ENCODE measurements at places on chromosomes 3 and 15. TPM values are rescaled to one million over a fixed set of nuclear protein-coding genes. Genes with fewer than 3 reads are reported as not detected.

Gene ACAP2
- total RNA-seq: 26.1 TPM

Gene GAP43
- total RNA-seq: not detected

Gene ONECUT1
- not detected for total RNA-seq

Gene GPR62
- 0.20 TPM for total RNA-seq

Gene CLRN1
- total RNA-seq: not detected

Gene OXSM
- total RNA-seq: 11.2 TPM

Gene SLC24A5
- total RNA-seq: not detected

Gene SLC22A13
- total RNA-seq: not detected

Gene OR5H2
- not detected for total RNA-seq

Gene FANCD2OS
- not detected for total RNA-seq

Gene TRIM71
- not detected for total RNA-seq

Gene ZNF774
- total RNA-seq: 0.87 TPM

Gene CNTN3
- total RNA-seq: not detected

Gene CPN2
- not detected for total RNA-seq

Gene HTD2
- 3.3 TPM for total RNA-seq

Gene TM4SF1
- total RNA-seq: 612 TPM

Gene SEMA3G
- 3.5 TPM for total RNA-seq

Gene LRRN1
- not detected for total RNA-seq

Gene SH2D7
- not detected for total RNA-seq

Gene CLEC3B
- not detected for total RNA-seq

Gene PTX3
- total RNA-seq: 258 TPM

Gene ECE2
- total RNA-seq: not detected

Gene SENP8
- 1.3 TPM for total RNA-seq

Gene HIGD2B
- total RNA-seq: not detected

Gene HMCES
- total RNA-seq: 26.8 TPM

Gene IL12A
- 2.3 TPM for total RNA-seq
